ENCODE measurements at places on chromosomes 1 and 21.

DNA sequence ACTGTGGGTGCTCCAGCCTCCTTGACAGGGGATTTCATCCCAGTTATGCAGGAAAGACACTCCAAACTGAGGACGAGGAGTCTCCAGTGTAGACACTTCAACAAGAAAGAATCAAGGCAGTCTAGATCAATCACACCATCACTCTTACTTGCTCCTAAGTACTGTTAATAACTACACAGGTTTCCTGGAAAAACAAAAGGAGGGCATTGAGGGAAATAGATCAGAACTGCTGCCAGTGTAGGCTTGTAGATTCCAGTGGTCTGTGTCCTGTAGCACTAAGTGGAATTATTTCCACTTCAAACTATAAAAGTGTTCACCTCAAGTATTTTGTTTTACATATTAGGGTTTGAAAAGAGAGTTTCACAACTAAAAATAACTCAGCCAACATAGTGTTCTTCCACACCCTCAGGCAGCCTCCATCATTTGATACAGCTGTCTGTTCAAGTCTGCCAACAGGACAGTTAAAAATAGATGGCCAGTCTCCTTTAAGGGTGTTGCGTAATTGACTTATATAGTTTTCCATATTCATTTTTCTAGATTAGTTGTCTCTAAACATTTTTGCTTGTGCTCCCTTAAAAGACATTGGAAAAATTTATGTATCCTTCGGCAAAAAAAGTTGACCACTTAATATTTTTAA lies 32.0 kb upstream of the AGL start:
- DNase-seq, result no peak

- DNase-seq, result no peak
These were observed 16.2 kb downstream of the MRAP start for GRCh38 chr21:32314806-32315205.

- no peak for DNase-seq
These were observed 48.5 kb downstream of the CDC7 start for GRCh38 chr1:91549041-91549735.

GRCh38 chr1:185477638-185478580 lies 160.9 kb upstream of the IVNS1ABP start:
- DNase-seq, result no peak

- DNase-seq, result no peak
These were observed 52.0 kb upstream of the TACSTD2 start for GRCh38 chr1:58629031-58629462.

- no peak for DNase-seq
These were observed 13.8 kb upstream of the PTTG1IP start for GRCh38 chr21:44887126-44887806.

- no peak for DNase-seq
These were observed 18.6 kb downstream of the LYPD8 start for GRCh38 chr1:248736977-248737376.

GRCh38 chr1:229070168-229070567 lies 200.7 kb upstream of the RAB4A start:
- no peak for DNase-seq

GRCh38 chr1:87212431-87213134 lies 116.1 kb upstream of the LMO4 start:
- DNase-seq, result no peak

DNA sequence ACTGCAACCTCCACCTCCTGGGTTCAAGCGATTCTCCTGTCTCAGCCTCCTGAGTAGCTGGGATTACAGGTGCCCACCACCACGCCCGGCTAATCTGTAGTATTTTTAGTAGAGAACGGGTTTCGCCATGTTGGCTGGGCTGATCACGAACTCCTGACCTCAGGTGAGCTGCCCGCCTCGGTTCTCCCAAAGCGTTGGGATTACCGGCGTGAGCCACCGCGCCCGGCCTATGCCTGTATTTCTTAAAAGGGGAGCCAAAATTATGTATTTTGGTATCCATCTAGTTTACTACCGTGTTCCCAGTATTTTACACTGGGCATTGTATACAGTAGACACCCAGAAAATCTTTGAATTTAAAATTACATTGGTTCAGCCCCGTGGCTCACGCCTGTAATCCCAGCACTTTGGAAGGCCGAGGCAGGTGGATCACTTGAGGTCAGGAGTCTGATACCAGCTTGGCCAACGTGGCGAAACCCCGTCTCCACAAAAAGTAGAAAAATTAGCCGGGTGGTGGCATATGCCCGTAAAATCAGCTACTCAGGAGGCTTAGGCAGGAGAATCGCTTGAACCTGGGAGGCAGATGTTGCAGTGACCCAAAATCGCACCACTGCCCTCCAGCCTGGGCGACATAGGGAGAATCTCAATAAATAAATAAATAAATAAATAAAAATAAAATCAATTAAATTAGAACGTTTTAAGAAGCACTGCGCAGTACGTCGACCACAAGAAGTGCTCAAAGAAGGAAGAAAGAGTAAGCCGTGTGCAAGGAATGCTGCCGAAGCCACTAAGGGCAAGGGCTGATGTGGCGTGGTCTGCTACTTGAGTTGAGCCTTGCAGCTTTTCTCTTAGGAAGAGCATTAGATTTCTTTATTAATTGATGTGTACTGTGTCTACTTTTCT lies 1.5 kb upstream of the THRAP3 start:
- DNase-seq, result no peak

DNA sequence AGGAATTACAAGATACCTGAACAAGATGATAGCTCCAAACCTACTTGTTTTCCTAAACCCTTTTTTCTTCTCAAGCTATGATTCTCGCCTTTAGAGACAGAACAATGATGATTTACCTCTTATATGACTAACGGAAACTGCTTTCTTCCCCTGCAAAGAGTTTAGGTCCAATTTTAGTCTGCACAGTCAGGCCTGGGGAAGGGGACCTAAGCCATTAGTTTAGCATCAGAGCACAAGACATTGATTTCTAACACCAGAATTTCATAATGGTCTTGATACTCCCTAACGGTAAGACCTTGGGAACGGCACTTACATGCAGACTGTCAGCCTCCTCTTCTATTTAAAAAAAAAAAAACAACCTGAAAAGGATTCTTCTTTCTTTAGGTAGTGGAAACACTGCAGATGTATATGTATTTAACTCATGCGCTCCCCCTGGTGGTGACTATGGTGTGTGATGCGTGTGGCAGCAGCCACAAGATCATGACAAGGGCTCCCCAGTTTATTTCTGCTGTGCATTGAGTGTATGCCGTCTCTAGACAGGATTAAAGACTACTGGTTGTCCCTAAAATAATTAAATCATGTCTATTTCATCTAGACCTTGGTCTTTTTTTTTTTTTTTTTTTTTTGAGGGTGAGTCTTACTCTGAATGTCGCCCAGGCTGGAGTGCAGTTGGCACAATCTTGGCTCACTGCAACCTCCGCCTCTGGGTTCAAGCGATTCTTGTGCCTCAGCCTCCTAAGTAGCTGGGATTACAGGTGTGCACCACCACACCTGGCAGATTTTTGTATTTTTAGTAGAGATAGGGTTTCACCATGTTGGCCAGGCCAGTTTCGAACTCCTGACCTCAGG lies 37.3 kb upstream of the TMEM222 start:
- peak; percentile 85 for DNase-seq

- DNase-seq, result no peak
These were observed 101.8 kb upstream of the OLFM3 start for GRCh38 chr1:102098536-102098935.

GRCh38 chr1:40042341-40042740 lies 1.8 kb downstream of the CAP1 start:
- no peak for DNase-seq

DNA sequence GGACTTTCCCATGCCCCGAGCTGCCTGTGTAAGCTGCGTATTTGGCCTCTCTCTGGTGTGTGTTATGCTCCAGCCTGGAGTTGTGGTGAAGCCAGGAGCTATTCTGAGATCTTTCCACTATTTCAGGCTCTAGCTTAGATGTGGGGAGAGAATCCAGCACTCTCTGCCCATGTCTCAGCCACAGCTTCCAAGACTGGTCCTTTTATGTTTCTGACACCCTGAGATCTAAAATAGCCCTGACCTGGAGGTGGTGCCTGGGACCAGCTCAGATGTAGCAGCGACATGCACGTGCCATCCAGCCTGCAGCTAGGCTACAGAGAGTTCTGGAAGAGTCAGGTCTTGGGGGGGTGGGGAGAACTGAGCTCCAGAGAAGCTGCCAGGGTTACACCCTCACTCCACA lies 76.5 kb downstream of the TENT5C start:
- DNase-seq, result no peak

- no peak for DNase-seq
These were observed 29.4 kb downstream of the RWDD3 start for GRCh38 chr1:95263450-95263849.

DNA sequence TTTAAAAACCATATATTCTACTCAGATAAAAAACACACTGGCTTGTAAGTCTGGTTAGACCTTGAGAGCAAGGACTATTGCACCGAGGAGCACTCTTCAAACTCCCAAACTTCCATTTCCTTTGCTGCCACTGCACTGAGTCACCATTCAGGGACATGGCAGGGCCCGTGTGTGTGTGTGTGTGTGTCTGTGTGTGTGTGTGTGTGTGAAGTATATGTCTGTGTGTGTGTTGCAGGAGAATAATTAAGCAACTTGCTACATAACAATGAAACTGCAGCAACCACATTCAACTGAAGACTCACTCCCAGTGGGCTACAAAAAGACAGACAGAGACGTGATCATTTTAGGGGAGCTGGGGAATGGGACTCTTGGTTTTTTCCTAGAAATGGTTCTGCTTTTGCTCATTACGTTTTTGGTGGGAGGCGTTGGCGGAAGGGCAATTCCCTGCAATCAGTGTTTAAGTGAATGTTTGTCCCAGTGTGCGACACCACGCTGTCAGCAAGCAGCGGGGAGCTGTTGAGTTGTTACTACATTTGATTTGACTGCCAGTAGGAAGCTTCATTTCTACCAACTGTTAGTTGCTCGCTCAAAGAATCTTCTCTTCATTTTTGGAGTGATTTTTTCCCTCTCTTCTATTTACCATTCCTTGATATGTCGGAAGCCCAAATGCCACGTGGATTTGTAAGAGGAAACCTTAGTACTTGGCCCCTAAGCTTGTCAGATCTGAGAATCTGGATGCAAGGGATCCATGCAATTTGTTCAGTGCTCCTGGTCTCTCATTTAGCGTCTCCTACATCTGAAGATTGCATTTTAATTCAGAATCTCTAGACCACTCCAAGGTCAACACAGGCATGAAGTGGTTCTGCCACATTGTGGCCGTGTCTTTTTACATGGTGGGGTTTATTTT lies 36.1 kb downstream of the ESRRG start:
- no peak for DNase-seq

DNA sequence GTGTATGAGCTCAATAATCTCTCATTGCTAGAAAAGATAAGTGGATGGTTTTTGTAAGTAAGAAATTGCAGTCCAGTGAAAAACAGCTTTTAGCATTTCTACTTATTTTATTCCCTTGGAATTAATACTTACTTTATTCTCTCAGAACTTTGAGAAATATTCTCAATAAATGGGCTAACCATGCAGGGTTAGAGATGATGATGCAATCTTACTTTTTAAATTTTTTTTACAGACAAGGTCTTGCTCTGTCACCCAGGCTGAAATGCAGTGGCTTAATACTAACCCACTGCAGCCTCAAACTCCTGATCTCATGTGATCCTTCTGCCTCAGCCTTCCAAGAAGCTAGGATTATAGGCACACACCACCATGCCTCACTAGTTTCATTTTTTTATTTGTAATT lies 440.8 kb upstream of the ZP4 start:
- no peak for DNase-seq

- DNase-seq, result no peak
These were observed 194.6 kb downstream of the SLC45A1 start for GRCh38 chr1:8512504-8512903.

DNA sequence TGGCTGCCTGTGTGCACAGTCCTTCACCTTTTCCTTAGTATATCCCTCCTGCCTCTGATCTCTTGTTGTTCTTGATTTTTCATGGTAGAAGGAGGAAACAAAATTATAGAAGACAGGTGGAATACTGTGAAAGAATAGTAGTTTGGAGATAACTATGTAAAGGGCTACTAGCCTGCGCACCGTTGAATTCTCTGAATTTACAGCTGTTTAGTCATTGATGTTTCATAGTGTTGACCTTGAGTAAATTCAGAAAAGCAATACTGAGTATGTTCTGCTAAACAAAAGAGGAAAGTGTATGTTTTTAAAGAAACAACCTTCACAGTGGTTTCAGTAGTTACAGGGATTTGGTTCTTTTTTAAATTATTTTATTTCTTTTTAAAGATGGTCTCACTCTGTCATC lies 18.1 kb downstream of the CAMTA1 start:
- DNase-seq, result no peak

GRCh38 chr1:182658055-182658454 lies 26.3 kb downstream of the RGS8 start:
- no peak for DNase-seq

DNA sequence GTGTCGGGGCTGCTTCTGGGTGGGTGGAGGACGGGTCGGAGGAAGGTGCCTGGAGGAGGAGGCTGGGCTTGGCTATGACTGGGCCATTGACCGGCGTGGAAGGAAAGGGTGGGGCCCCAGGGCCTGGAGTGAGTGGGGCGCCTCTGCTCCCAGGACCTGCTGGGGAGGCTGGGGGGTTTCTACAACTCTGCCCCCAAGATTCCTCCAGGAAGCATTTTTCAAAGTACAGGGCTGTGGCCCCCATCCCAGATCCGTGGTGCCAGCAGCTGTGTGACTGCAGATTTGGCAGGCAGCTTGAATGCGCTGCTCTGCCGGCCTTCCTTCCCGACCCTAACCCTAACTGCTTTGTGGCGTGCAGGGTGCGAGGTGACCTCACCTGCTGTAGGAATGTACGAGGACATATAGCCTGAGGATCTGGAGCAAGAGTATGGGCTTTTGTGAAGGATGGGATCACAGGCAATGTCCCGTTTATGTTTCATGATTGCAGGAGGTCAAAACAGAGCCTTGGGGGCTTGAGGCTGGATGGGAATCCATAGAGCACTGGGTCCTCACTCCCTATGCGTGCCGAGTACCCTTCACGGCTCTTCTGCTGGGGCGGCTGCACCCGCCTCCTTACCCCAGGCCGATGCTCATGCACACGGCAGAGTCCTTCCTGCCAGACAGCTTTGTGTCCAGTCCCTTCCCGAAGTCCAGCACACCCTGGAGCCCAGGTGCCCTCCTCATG lies 24.7 kb downstream of the TRPM2 start:
- no peak for DNase-seq

GRCh38 chr1:204971517-204972336 lies 71.3 kb upstream of the CNTN2 start:
- DNase-seq, result no peak

GRCh38 chr1:192700834-192701271 lies 64.9 kb downstream of the RGS13 start:
- no peak for DNase-seq

DNA sequence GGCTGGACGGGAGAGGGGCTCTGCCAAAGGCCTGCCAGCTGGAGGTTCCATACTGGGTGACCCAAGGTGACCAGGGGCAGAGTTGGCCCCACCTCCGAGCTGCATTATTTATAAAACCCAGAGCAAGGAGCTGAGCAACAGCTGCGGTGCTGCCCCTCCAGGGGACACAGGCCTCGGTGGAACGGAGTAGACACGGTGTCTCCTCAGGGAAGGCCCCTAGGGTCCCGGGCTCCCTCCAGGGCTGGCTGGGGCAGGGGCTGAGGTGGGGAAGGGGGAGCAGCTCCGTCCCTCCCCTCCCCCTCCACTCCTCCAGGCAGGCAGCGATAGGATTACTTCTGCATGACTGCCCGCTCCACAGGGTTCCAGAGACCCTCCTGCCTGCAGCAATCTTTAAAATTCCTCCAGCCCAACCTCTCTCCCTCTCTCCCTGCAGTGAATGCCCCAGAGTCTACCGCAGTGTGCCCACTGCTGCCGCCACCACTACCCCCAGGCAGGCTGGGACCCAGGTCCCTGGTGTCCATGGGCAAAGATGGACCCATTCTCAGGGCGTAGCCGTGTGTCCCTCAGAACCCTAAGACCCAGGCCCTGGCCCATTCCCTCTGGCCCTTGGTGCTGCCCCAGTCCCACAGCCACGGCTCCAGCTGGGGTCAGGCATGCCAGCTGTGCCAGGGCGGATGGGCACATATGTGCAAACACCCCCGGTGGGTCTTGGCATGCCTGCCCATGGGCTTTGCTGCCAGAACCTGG lies 10.8 kb downstream of the AHDC1 start:
- no peak for DNase-seq

All from hindlimb muscle (tissue), 1 donor.